CD4-positive, alpha-beta T cell treated with Interleukin-6 for 4 hours (primary cell): ENCODE measurements at places on chromosomes 13 and 19.

- no peak for DNase-seq
These were observed 3.9 kb downstream of the CD209 start for GRCh38 chr19:7743425-7743841.

GRCh38 chr13:21436582-21436981, 22.5 kb downstream of the ZDHHC20 start:
- DNase-seq: no peak

DNA sequence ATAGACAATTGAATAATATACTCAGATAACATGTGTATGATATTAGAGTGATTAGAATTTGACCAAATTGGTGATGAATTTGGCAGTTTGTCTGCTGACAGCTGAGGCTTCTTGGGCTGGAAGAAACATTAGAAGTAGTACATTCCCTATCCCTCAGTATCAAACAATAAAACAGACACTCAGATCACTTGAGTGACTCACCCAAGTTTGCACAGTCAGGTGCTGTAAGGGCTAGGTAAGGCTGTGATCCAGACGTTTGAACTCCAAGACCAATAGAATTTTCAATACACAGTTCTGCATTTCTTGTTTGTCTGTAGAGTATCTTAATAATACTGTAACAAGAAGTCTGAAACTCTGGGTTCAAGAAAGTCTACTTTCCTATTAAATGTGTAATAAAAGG, 223.5 kb downstream of the POSTN start:
- DNase-seq: no peak

DNA sequence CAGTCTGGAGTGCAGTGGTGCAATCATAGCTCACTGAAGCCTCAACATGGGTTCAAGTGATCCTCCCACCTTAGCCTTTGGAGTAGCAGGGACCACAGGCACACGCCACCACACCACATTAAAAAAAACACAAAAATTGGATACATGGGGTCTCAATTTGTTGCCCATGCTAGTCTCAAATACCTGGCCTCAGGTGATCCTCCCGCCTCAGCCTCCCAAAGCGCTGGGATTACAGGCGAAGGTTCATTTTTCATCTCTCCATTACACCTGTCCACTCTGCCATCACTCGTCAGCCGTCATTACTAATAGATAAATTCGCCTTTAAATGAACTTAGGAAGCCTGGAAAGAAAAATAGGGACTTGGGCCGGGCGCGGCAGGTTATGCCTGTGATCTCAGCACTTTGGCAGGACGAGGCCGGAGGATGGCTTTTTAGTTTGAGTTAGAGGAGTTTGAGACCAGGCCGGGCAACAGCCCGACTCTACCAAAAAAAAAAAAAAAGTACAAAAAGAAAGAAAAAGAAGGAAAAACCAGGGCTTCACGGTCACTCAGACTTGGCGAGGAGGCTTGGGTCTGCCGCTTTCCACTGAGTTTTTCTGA, 685 bp upstream of the SUPT5H start:
- no peak for DNase-seq

DNA sequence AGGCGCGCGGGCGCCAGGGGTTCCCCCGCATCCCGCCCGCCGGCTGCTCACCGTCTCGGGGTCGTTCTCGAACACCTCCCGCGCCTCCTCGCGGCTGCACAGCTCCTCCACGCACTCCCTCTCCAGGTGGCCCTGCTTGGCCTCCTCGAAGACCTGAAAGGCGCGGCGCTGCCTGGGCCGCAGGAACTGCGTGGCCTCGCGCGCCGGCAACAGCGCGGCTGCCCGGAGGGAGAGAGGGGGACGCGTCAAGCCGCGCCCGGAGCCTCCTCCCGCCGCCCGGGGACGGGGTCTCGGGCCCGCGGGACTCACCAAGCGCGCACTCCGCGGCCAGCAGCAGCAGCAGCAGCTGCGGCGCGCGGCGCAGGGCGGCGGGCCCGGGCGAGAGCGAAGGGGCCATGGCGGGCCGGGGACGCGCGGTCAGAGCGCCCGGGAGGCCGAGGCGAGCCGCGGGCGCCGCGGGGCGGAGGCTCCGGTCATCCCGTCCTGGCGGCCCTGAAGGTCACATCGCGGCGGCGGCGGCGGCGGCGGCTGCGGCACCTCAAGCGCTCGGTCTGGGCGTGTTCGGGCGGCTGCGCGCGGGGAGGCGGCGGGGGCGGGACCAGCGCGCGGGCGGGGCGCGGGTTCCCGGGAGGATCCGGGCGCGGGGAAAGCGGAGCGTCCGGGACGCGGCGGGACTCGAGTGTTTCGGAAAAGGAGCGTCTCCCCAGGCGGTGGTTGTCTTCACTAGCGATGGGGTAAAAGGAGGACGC, at the start of gene GAS6:
Gene GAS6, minus strand, starts transcription at position 553 of the 749 bp plus-strand sequence. Its CDS starts 156 bp downstream, at position 397.
- DNase-seq: no peak

GRCh38 chr19:19132912-19133311, 5.4 kb downstream of the TMEM161A start:
- DNase-seq: no peak

DNA sequence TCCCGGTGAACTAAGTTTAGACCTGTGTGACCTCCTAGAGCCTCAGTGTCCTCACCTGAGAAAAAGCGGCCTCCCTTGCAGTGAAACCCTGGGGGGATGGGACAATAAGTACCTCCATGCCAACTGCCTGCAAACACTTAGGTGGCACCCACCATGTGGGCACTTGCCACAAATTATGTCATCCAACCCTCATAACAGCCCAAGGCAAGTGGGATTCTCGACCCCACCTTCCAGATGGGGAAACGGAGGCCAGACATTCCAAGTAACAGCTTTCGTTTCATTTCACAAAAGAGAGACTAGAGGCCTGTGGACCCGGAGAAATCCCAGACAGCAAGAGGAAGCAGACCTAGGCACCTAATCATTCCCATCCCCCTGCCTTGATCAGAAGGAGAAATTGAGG, 6.9 kb downstream of the REX1BD start:
- DNase-seq: no peak

GRCh38 chr19:27676877-27677276, 1536.1 kb downstream of the UQCRFS1 start:
- no peak for DNase-seq

DNA sequence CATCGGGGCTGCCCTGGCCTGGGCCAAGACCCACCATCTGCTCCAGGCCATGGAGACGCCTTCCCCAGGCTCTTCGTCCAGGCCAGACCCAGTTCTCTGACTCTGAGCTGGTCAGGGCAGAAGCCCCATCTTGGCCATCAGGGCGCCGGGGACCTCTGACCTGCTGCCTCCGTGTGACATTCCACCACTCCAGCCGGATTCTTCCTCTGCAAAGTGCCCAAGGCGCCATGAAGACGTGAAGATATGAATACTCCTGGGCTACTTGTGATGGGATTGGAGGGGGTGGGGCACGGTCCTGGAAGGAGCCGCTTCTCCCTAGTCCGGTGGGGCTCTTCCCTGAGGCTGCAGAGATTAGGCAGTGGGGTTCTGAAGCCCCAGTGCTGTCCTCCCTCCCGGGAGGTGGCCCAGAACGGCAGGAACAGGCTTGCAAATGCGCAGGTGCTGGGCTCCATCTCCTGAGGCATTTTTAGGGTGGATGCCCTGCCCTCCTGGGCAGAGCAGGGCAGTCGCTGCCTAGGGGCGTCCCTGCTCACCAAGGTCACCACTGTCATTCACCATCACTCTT, 26.0 kb upstream of the SLC7A10 start:
- DNase-seq: no peak

DNA sequence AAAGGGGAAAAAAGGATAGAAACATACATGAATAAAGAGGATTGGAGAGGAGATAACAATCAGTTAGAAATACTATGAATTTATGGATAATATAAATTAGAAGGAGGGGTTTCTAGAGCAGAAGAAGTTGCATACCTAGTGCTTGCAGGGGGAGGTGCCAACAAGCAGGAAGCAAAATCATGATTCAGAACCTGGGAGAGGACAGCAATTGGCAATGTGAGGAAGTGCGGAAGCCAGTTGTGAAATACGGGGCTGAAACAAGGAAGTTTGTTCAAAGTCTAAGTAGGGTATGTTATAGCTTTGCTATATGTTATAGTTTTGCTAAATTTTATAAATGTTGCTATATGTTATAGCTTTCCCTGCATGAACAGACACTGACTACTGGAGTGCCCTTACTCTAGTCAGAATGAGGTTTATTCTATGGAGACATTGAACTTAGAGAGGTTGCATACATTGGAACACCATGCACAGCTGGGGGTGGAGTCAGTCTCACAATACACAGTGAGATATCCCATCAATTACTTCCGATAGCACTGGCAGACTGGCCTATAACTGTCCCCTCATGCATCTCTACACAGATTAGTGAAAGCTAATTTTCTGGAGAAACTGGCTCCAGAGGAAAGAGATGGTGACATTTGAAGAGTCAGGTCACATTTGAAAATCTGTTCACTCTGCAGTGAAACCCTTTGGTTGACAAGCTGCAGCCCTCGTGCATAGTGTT, 92.1 kb downstream of the GPC6 start:
- DNase-seq: no peak

DNA sequence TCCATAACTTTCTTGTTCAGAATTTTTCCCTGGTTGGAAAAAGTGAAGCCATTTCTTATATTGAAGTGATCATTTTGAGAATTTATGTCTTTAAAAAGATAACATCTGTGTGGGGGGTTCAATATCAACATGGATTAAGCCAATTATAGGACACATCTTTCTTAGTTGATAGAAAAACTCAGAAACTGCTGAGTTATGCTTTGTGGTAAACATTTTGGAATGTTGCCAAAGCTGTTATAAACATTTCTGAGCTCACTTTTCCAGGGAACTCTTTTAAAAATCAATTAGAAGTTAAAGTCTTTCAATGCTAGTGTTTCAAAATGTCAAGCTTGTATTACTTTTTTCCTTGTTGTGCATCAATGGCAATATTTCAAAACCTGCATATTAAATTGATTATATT, 248.8 kb downstream of the DACH1 start:
- no peak for DNase-seq

- DNase-seq: no peak
These were observed 4.3 kb downstream of the DOT1L start for GRCh38 chr19:2167896-2168618.

DNA sequence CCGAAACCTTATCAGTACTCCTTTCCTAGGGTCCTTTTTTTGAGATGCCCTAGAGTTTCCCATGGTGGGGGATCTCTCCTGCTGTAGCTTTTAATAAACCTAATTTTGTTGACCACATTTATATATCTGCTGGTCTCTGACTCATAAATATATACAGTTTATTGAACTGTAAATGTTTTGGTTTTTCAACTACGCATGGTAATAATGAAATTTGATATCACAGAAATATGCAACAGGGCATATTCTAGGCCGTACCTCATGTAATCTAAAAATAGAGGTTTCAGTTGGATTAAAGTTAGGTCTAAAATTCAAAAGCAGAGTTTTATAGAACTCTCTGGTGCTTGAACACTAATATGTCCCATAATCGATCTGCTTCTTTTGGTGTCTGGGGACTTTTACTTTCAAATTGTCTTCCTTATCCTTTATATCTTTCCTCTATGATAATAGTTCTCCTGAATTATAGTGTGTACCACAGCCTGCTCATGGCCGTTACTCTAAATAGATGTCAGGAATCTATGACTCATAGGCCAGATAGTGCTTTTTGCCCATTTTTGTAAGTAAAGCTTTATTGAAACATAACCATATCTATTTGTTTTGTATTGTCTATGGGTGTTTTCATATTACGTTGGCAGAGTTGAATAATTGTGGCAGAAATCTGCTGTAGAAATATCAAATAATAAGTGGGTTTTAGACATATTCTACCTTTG, 324.8 kb upstream of the PCDH9 start:
- no peak for DNase-seq

DNA sequence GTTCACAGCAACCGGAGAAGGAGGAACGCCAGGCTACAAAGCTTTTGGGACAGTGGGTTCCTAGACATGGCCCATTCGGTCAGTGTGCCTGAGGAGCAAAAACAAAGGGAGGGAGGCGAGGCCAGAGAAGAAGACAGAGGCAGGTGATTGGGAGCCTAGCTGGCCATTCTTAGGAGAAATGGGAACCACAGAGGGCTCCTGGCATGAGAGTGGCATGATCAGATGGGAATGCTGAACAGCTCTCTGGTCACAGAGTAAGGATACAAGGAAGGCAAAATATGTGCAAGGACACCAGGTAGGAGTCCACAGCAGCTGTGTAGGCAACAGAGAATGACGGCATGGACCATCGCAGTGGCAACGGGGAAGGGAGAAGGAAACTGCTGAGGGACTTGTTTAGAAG, 82.4 kb downstream of the EFNB2 start:
- no peak for DNase-seq

DNA sequence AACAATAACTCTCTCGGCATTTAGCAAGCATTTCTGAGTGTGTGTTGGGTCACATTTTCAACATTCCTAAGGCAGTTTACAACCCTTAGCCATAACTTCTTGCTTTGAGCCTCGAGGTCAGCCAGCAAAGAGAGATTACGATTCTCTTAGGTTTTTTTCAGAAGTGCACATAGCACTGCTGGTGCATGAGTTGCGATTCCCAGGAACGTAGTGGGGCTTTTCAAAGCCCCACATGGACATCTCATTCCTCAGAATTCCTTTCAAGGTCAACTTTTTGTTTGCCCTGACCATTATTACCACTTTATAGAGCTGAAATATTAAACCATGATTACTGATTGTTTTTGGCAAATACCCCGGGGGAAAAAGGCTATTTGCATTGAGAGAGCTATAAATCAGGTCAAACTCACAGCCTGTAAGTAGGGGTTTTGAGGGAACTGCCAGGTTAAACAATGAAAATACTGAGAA, 705.3 kb downstream of the GPC5 start:
- DNase-seq: no peak

GRCh38 chr13:21511849-21512248, 52.7 kb upstream of the ZDHHC20 start:
- no peak for DNase-seq

GRCh38 chr19:768424-768823, 17.5 kb downstream of the MISP start:
- DNase-seq: no peak

DNA sequence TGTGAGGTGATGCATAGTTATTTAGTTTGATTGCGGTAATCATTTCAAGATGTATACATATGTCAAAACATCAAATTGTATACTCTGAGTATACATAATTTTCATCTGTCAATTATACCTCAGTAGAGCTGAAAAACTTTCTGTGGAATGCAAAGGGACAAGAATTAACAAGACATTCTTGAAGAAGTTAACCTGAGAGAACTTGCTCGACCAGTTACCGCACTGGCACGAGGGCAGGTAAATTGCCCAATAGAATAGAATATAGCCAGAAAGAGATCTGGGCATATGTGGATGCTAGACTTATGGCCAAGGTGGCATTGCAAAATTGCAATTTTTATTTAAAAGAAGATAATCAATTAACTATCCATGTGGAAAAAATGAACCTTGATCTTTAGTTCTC, 42.3 kb upstream of the GJB6 start:
- no peak for DNase-seq
